MCF 10A (cell line): ENCODE measurements at places on chromosomes 11 and 22. TPM values are rescaled to one million over a fixed set of nuclear protein-coding genes. Genes with fewer than 3 reads are reported as not detected.

DNA sequence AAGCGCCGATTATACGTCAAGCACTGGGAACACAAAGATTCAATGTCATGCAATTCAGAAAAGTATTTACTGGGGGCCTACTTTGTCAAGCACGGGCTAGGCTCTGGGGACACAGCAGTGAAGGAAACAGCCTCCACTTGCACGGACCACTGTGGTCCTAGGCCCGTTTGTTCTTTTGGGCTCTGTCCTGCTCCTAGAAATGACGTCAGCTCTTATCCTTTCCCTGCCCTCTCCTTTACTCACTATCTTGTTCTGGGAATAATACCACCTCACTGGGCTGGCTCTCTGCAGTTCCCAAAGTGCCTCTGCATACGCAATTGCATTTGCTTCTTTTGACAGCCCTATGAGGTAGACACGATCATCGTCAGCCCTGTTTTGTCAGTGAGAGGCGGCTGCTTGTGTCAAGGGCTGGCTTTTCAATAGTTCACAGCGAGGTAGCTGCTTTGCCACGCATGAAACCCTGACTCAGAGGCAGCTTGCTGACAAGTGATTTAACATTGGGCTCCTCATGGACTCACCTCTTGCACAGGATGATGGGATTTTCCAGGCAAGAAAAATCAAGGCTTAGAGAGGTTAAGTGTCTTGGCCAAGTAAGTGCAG, 22.9 kb upstream of the IGSF22 start:
- no peak for DNase-seq

GRCh38 chr11:107076832-107077231, 58.6 kb upstream of the GUCY1A2 start:
- DNase-seq = no peak

DNA sequence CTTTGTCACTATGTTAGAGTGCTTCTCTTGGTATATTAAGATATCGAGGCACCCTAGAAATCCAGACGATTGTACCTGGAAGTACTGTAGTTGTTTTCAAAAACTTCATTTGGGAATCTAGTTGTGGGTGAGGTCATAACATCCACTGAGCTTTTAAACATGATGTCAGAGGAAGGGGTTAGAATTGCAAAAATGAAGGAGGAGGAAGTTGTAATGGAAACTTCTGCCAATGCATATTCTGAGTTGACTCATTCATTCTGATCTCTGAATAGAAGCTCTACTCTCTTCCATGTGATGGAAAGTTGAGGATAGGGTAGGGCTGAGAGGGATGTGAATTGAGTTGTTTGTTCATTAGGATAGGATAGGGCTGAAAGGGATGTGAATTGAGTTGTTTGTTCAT, 7.7 kb downstream of the CD44 start:
- no peak for DNase-seq

GRCh38 chr22:26857169-26857568, 199.8 kb downstream of the MIAT start:
- no peak for DNase-seq

GRCh38 chr22:46484861-46485595, 52.4 kb downstream of the CELSR1 start:
- DNase-seq = no peak

DNA sequence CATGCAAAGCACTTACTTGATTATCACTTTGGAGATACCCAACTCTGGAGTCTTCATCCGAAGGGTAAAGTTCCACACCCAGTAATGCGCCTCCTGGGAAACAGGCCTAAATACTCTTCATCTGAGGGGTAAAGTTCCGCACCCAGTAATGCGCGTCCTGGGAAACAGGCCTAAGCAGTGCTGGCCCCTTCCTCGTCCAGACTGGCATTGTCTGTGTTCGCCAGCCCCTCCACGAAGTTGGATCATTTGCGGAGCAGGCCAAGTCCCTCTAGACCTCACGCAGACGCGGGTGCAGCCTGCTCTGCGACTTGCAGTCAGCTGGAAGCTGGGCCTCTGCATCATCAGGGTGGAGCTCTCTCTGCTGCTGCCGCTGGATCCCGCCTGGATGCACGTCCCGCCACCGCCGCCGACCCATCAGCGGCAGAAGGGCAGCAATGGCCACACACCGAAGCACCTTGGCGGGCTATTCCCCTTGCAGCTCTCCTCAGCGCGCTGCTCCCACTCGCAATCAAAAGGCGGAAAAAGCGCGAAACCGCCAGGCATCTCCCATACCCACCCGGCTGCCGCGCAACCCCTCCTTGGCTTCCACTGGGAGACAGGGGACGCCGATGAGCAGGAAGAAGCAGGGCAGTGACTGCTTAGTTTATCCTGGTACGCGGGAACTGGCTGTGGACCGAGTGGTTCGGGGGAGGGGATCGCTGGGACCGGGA, 34.1 kb upstream of the GLYATL1 start:
- DNase-seq = peak; percentile 48

ZC3H12C gene
- total RNA-seq = 30.9 and 37.7 TPM in 2 replicates

RTN4RL2 gene
- total RNA-seq = 2.0 and 3.2 TPM in 2 replicates

ZNF280B gene
- total RNA-seq = not detected in 2 replicates

NELL1 gene
- total RNA-seq = not detected in 2 replicates
